GM12864 (cell line): ENCODE measurements at places on chromosomes 4 and X.

GRCh38 chrX:24334461-24334860, 20.6 kb upstream of the SUPT20HL2 start:
- no peak for DNase-seq

DNA sequence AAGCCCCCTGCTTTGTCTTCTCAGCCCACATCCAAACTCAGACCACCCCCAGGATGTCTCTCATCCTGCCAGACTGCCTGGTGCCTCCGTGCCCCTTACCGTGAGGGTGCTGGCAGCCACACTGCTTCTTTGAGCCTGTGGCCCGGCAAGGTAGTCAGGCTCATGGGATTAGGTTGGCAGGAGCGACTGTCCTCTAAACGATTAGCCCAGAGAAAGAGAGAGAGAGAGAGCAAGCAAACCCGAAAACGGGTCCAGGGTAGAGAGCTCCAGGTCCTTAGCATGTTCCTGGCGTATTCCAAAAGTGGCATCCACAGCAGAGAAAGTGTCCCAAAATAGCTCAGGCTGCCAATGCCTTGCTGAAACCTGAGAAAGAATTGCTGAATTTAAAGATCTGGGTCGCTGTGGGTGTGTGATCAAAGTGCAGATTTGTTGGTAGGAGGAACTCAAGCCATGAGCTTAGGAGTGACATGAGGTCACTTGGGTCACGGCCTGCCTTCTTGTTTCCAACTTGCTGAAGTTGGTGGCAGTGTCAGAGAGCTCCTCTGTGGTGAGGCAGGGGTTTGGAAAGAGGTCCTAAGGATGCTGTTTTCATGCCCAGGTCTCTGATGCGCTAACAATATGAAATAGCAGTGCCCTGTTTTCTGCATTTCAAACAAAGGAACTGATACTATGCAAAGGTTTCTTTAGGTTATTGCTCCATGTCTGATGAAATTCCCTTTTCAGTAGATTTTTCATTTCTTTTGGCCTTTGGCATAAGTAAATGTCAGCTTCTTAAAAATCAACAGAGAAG, 81.6 kb downstream of the RTL9 start:
- no peak for DNase-seq

- no peak for DNase-seq
Measured at GRCh38 chrX:19745077-19745476, 142.3 kb downstream of the SH3KBP1 start.

- no peak for DNase-seq
Measured at GRCh38 chrX:6225288-6225910, 3.3 kb downstream of the NLGN4X start.

GRCh38 chr4:4800646-4801408, 58.6 kb upstream of the MSX1 start:
- DNase-seq, result no peak

DNA sequence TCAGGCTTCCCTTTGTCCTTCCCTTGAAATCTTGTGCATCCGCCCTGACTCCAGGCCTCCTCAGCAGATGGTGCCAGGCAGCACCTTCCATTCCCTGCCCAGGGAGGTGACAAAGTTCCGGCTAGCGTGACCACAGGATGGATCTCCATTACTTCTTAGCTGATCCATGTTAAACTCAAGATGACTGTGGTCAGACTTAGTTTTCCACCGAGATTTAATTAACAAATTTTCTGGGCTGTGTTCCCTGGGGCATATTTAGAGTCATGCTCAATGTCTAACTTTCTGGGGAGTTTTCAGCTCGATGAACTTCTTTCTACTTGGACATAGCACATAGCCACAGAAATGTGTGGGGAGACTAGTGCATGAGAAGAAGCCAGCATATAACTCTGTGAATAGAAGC, 215.1 kb upstream of the SFRP2 start:
- no peak for DNase-seq

GRCh38 chr4:135267148-135267865, 1065.7 kb upstream of the PABPC4L start:
- no peak for DNase-seq

DNA sequence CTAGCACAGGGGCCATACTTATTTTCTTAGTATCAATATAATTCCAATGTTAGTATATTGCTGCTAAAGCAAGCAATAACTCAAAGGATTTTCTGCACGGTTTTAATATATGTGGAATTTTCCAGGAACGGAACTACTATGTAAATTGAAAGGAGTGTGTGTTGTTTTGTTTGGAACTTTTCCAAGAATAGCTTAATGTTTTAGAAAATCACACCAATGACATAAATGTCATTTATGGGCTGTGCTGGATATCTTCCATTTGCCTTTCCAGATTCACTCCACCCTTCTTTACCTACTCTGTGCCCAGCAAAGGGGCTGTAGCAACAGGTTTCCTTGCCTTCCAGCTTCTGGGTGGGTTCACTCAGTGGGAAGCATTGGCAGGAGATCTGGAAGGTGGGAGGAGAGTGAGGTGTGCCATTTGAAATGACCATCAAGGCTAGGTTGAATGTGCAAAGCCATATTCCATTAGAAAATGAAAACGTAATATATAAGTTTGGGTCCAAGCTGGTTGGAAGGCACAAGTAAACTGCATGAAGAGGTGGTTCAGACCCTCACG, 25.2 kb upstream of the ZFX start:
- no peak for DNase-seq

DNA sequence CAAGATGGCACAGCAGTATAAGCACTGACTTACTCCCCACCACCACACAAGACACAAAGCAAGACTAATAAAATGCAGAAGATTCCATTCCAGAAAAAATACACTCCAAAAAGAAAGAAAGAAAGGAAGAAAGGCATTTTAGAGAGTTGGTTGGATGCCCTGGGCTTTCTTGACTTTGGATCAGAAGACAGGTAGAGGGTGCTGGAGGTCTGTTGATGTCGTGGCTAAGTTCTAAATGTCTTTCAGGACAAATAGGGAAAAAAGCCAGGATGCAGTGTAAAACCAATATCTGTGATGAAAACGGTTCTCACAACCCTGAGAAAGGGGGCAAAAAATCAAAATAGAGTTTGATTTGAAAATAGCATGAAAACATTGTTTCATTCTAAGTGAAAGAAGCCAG, 555.2 kb upstream of the PRKX start:
- no peak for DNase-seq

GRCh38 chr4:120870279-120870673, 52.2 kb downstream of the PRDM5 start:
- DNase-seq, result no peak

GRCh38 chrX:144946666-144947065, 300.6 kb upstream of the SPANXN1 start:
- DNase-seq, result no peak

- DNase-seq, result no peak
Measured at GRCh38 chr4:99324979-99325378, 3.8 kb upstream of the ADH1B start.

GRCh38 chrX:154411981-154412340, 622 bp downstream of the TAFAZZIN start:
- no peak for DNase-seq

GRCh38 chrX:33741807-33742206, 390.3 kb downstream of the FAM47A start:
- no peak for DNase-seq

- DNase-seq, result no peak
Measured at GRCh38 chrX:40105835-40106675, 8.3 kb upstream of the BCOR start.

GRCh38 chr4:98686043-98686707, 27.8 kb upstream of the TSPAN5 start:
- no peak for DNase-seq

- no peak for DNase-seq
Measured at GRCh38 chr4:166279261-166279660, 406.2 kb downstream of the TLL1 start.

DNA sequence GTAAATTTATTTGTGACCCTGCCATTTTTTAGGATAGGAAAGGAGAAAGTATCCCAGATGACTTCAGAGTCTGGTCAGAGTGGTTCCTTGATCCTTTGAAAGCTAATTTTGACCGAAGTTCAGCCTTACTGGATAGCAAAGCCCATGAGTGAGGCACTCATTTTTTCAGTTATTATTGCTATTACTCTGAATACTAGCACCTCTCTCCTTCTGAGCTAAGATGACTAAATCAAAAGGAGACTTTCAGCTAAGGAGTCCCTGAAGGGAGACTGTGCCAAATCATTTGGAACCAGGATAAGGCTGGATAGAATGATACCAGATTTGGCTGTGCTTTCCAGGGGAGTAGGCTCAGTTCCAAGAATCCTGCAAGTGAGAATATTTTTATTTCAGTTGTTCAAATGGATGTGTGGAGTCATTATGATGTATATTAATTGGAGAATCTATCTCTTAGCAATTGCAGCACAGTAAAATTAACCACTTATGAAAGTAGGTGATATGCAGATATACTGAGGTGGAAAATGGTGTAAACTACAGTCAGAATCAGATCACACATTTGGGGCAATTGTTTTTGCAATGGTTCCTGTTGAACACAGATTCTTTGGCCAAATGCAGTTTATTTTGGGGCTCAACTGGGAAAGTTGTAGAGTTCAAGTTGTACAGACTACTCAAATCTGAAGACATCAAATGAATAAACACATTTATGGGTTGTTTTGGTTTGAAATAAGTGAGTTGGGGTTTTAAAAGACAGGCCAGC, 1.2 kb downstream of the P2RY10 start:
- no peak for DNase-seq

- DNase-seq, result no peak
Measured at GRCh38 chr4:384311-385010, 46.8 kb downstream of the ZNF141 start.

- no peak for DNase-seq
Measured at GRCh38 chr4:184427687-184428086, 46.7 kb downstream of the IRF2 start.

DNA sequence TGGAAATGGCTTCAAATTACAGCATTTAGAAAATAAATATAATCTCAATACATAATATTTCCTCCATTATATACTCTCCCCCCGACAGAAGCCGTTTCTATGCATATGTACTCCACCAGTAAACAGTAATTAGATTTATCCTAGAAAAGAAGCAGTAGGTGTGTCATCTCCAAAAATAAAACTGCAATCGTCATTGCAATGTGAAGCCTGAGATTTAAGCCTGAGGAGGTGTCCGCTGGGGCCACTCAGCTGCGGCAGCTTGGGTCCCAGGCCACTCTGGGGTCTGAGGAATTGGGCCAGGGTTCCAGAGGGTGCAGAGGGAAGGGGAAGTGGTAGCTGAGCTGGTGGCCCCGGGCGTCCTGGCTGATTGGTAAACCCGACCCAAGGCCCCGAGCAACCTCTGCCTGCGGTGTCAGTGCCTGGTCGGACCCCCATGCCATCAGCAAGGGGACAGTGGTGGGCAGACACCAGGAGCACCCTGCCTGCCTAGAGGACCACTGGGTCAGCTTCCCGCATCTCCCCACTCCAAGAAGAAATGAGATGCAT, 7.8 kb upstream of the MXD4 start:
- DNase-seq, result no peak

- no peak for DNase-seq
Measured at GRCh38 chrX:106415276-106415895, 196.4 kb upstream of the RADX start.

GRCh38 chrX:152601848-152602616, 35.7 kb upstream of the GABRQ start:
- no peak for DNase-seq

- no peak for DNase-seq
Measured at GRCh38 chr4:165765053-165765452, 108.0 kb upstream of the TLL1 start.
